Naive B cell (primary cell): ENCODE measurements at places on chromosomes 1 and 21. TPM values are rescaled to one million over a fixed set of nuclear protein-coding genes. Genes with fewer than 3 reads are reported as not detected.

Gene PRR9
- polyA plus RNA-seq: not detected

- DNase-seq: no peak
Observed at GRCh38 chr1:174839211-174839610, 160.5 kb upstream of the CACYBP start.

- DNase-seq: no peak
Observed at GRCh38 chr1:209704584-209704983, at the start of gene HSD11B1. Gene HSD11B1, plus strand, starts transcription at chr1:209704846. Its CDS starts 97 bp downstream, at chr1:209704943.

DNA sequence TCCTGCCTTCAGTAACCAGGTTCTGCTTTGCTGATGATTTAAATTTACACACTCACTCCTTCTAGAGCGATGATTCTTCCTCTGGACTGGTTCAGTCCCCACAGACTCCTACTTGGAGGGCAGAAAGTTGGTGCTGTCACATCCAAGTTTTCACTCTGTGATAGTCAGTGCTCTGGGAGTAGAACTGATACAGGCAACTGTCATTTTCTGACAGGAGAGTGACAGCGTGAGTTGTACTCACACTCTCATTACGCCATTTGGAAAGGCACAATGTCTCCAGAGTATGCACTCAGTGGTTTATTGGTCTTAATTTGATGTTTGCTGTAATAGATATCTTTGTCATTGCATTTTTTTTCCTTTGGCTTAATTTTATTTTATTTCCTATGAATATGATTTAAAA, 96.0 kb downstream of the GRIK1 start:
- no peak for DNase-seq

DNA sequence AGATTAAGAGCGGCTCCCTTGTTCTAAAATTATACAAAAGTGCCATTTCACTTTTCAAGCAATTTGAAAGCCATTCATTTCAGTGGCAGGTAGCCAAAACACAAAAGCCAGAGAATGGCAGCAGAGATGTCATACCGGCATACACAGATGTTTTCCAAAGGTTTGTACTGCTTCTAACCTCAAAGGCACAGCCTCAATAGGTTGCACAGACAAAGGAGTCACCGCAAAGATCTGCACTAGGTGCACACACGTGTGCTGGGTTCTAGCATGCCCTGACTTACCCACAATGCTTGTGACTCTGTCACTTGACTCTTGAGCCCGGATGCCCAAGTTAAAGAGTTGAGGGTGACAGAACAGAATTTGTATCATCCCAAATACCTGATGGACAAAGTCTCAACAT, 448.9 kb upstream of the ADGRL2 start:
- DNase-seq: no peak

DNA sequence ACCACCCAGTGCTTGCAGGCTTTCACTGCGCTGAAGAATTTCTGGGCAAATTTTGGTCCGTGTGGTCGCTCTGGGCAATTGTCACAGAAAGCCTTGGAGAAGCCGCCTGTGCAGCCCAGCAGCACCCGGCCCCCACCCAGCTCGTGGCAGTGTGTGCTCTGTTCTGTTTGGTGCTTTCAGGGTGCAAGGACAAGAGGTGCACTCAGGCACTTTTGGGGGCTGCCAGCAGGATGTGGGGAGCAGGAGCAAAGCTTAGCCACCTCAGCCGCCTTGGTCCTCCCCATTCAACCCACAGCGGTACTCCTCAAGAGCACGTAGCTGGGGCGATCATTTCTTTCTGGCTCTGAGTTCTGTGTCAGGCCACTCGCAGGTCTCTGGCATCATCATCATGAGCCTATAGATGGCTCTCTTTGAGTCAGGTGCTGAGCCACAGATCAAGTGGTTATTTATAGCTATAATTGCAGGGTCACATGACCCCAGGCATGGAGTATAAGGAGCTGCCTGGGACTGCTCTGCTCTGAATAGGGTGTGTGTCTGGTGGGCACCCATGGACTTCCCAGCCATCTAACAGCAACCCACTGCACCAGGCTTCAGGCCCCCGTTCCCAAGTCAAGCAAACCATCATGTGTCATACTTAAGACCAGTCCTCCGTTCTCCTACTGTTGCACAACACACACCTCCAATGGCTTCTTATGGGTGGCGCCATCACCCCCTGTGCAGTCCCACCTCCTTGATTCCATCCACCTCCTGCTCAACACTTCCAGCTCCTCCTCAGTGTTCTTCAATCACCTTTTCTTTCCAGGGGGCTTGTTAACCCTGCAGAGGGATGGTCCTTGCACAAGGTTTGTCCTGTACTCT, 18.1 kb upstream of the TENT5C start:
- no peak for DNase-seq

GRCh38 chr1:9211291-9211811, 23.2 kb upstream of the H6PD start:
- DNase-seq: no peak
